Frontal cortex (tissue), 4 donors: ENCODE measurements at places on chromosomes 16 and 17. TPM values are rescaled to one million over a fixed set of nuclear protein-coding genes. Genes with fewer than 3 reads are reported as not detected.

- no peak for DNase-seq
Observed at GRCh38 chr16:58048494-58049231, 23.1 kb downstream of the MMP15 start.

GRCh38 chr16:51761001-51761400, 609.9 kb upstream of the SALL1 start:
- DNase-seq: no peak

DNA sequence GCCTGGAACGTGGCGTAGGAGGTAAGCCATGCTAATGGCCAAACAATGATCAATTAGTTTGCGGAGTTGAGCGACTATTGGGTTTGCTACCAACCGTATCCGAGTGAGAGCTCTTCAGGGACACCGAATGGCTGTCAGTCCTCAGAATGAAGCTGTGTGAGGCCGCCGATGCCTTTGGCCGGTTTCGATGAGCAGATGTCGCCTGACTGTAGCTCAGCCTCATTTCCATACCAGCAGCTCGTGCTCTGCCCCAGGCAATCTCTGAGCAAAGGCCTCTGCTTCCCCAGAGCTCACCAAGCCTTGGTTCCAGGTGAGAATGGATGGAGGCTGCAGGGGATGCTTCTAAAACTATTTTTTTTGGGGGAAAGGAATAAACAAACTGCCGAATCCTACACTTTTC, 111.7 kb upstream of the HS3ST4 start:
- no peak for DNase-seq

GRCh38 chr17:78324391-78325075, 35.3 kb downstream of the SOCS3 start:
- peak; percentile 70 for DNase-seq

DNA sequence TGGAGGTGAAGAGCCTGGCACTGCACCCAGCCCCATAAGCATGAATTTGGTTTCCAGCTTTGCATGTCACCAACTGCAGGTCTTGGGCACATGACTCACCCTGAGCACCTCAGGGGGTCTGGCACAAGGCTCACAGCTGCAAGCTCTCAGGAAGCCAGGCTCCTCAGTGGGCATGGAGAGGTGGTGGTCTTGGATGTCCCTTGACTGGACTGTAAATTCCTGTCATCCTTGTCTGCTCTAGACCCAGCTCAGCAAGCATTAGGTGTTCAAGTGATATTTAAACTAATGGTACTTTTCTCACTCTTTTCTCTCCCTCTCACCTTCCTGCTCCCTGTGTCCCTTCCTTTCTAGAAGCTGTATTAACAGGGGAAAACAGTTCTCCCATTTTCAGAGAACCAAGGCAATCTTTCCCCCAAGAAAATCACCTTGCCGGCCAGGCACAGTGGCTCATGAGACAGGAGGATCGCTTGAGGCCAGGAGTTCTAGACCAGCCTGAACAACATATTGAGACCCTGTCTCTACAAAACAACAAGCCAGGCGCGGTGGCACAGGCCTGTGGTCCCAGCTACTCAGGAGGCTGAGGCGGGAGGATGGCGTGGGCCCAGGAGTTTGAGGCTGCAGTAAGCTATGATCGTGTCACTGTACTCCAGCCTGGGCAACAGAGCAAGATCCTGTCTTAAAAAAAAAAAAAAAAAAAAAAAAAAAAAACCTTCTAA, 5.1 kb upstream of the KIFC3 start:
- no peak for DNase-seq

- no peak for DNase-seq
Observed at GRCh38 chr17:74037320-74037719, 166.2 kb upstream of the RPL38 start.

DNA sequence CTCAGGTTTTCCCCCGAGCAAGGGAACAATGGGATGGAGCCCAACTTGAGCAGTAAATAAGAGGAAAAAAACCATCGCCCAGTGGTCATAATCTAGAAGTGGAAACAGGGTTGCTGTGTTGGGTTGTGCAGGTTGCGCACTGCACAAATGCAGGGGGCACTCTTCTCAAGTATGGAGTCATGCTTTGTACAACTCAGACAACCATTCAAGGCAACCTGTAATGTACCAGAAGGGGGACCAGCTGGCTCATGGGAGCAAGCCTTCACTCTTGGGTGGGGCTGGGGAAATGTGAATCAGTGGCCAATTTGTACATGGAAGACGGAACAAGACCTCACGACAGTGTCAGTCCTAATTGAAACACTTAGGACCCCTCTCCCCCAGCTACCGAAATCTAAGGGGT, 23.9 kb upstream of the LITAF start:
- no peak for DNase-seq

DNA sequence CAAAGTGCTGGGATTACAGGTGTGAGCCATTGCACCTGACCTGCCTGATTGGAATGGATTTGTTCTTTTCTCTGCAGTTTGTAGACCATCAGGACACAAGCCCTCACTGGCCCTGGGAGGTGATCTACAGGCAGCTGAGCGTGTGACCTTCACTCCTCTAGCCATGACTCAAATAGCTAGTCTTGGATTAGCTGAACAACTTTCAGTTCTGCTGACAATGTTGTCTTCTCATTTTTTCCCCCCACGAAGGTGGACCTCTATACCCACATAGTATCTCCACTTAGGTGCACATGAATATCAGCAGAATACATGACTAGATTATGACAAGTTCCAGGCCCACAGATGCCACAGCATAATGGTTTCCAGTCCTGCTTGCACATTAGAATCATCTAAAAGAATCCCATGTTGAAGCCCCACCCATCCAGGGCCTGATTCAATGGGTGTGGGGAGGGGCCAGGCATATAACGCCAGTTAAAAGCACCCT, 36.8 kb downstream of the HS3ST3B1 start:
- DNase-seq: no peak

DNA sequence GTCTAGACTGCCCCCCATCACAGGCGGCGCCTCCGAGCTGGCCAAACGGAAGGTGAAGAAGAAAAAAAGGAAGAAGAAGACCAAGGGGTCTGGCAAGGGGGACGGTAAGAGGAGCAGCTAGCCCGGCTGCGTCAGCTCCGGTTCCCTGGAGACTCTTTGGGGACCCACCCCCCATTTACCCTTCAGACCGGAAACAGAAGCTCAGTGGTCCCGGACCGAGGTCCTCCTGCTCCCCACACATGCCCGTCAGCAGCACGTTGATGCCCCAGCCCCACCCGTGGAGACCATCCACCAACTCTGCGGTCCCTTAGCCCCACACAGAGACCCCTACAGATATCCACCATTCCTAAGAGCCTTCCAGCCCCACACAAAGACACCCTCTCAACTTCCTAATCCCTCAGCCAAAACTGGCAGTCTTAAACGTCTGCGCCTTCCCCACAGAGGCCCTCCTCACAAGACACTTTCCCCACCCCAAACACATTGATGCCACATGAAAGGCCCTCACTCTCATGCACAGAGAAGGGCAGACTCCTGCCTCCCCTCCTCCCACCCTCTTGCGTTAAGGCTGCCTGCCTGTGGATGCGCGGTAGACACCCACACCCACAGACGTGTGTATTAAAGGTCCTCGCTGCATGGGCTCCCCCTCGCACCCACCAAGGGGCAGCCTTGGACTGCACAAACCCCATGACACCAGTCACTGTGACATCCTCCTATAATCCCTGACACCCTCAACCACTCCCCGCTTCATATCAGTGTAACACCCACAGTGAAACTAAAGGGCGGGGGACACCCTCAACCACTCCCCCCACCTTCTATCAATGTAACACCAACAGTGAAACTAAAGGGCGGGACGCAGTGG, 58.2 kb upstream of the RPH3AL start:
- DNase-seq: no peak

DNA sequence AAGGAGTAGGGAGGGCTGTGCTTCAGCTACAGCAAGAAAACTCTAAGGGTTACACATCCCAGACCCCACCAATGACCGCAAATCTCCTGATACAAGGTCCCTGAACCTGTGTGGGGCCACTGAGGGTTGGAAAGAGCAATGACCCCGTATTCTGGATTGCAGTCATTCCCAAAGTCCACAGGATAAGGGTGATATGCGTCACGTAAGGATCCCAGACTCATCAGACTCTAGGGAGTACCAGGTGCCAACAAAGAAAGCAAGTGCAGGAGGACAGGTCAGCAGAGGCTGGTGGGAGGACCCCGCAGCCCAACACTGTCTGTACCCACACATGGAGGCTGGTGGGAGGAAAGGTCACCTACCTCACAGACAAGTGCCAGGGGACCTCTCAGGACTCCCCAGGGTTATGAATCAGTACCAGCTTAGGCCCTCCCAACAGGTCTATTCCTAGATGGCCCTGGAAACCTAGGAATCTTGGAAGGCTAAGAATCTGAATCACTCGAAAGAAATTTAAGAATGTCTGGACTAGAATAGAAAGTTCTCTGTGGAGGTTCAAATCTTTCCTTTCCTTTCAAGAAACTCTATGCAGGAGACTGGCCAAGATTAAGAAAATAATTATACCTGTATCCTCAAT, 16.2 kb downstream of the PITPNA start:
- no peak for DNase-seq

The DBF4B gene
- total RNA-seq: 3.3 TPM

The ZNF821 gene
- 36.7 TPM for total RNA-seq

The C17orf100 gene
- 2.9 TPM for total RNA-seq

The HGS gene
- total RNA-seq: 44.4 TPM

The LLGL2 gene
- total RNA-seq: 0.82 TPM
